ENCODE measurements at places on chromosomes 7 and 10.

DNA sequence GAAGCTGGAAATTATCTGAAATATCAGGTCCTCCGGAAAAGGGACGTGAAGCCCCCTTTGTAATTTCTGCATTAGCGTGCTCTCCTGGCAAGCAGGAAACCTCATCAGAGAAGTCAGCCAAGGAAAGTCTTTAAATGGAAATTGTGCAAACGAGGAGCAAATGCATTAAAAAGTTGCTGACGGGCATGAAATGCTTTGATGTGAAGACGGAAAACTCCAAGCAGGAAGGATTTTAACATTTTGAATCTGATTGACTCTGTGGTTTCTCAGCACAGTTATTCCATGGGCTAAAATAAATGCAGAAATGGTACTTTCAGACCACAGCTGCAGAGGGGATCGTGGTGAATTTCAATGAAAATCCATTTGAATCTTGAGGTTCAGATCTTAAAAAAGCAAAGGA lies 167.8 kb downstream of the AHR start:
- DNase-seq: no peak

GRCh38 chr7:155289107-155289506 lies 8.6 kb upstream of the INSIG1 start:
- no peak for DNase-seq

GRCh38 chr7:27665531-27665930 lies 2.8 kb upstream of the HIBADH start:
- no peak for DNase-seq

- DNase-seq: no peak
Observed at GRCh38 chr7:150831851-150832250, 20.5 kb upstream of the AOC1 start.

DNA sequence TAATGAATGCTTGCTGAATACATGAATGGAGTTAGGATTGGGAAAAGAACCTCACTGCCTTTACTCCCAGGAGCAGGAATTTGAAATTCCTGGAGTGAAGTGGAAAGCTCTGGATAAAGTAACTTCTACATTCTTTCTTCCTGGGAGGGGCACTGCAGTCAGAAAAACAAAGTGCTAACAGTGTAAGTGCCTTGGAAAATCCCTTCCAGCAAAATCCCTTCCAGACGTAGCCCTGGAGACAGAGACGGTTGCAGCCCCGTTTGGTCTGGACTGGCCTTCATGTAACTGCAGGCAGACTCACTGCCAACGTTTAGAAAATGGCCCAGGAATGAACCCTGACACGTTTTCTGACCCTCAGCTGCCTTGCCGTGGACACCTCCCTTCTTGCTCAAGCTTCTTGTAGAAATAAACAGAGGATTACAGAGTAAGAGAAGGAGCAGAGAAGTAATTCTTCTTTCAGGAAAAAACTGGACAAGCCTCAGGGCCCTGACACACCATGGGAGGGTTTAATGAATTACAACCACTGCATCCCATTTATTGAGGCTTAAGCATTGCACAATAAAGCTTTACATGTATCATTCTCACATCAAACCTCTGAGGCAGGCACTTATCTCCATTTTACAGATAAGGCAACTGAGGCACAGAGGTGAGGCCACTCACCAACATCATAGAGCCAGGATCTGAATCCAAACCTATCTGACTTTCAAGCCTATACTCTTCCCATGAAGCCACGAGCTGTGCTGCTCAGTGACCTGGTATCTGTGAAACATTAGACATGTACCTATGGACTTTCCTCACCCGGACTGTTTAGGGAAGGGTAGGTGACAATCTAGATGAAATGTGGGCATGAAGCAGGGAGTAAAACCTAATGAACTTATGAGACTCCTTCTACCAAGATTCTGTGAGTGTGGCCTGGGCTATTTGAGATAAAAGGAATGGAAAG lies 7.8 kb downstream of the ITPRIP start:
- no peak for DNase-seq

GRCh38 chr7:85184599-85185423 lies 2.0 kb downstream of the SEMA3D start:
- peak; percentile 24 for DNase-seq

DNA sequence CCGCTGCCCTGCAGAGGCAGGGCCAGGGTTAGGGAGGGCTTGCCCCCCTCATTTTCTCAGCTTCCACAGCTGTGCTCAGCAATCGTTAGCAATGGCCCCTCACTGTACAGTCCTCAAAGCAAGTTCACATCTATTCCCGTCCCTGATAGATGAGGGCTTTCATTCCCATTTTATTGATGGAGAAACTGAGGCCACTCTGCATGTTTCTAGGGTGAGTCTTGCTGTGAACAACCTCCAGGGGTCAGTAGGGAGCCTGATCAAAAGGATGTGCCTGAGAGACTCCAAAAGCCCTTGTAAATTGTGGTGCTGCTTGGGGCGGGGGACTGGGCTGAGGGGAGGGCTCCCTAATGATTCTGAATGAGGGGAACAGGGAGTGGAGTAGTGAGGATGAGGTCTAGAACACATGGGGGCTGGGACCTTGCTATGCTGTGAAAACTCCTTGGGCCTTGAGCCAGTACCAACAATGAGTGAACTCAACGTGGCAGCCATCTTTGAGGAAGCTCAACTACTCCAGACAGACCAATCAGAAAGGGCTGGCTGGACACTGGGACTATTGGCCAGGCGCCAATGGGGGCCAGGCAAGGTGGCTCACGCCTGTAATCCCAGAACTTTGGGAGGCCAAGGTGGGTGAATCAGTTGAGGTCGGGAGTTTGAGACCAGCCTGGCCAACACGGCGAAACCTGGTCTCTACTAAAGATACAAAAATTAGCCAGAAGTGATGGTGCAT lies 6.7 kb upstream of the GRIFIN start:
- DNase-seq: no peak

- no peak for DNase-seq
Observed at GRCh38 chr7:36726311-36726710, 2.0 kb upstream of the AOAH start.

- DNase-seq: no peak
Observed at GRCh38 chr7:13518738-13519137, 470.7 kb downstream of the ETV1 start.

GRCh38 chr7:105304040-105304895 lies 84.5 kb downstream of the SRPK2 start:
- DNase-seq: peak; percentile 13

DNA sequence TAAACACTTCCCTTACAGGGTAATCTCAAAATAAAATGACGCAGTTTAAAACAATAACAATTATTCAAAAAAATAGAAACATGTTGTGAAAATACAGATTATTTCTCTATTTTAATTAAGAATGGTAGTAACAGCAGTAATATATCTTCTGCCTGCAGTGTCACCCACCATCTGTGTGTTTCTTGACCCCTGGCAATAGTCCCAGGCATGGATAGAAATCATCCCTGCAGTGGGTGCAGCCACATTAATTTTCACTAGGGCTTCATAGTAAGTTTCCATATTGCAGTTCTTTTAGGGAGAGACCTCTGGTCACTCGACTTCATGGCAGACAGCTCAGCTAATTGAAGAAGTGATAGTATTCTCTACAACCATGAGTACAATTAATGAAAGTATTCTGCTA lies 470.1 kb upstream of the TEX47 start:
- DNase-seq: no peak

GRCh38 chr10:78543749-78544362 lies 510.2 kb downstream of the RPS24 start:
- DNase-seq: no peak

- no peak for DNase-seq
Observed at GRCh38 chr7:114303301-114303700, 111.3 kb upstream of the FOXP2 start.

GRCh38 chr10:31693491-31693890 lies 235.1 kb downstream of the ARHGAP12 start:
- no peak for DNase-seq

Measured in NCI-H1105 treated with DMSO at 0.1 percent for 48 hours (cell line).